ENCODE measurements at places on chromosomes 1 and 21.

GRCh38 chr1:162629077-162629627 lies 3.1 kb upstream of the DDR2 start:
- no peak for DNase-seq

- DNase-seq: no peak
Measured at GRCh38 chr1:113763661-113764060, 4.4 kb upstream of the PHTF1 start.

- no peak for DNase-seq
Measured at GRCh38 chr1:232999956-233000625, 49.7 kb downstream of the NTPCR start.

DNA sequence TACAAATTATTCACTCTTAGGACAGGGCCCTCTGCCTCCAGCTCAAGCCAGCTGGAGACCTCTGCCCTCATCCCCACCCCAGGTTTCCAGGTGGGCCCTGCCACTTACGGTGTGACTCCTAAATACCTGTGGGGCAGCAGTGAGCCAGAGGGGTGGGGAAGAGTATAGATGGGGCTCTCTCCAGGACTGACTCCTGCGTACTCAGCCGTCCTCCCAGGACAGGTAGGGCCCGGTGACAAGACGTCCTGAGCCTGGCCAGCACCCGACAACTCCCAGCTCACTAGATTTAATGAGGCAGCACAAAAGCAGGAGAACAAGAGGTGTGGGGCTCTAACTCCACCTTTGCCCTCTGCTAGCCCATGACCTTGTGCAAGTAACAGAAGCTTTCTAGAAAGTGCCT lies 16.8 kb downstream of the GNG12 start:
- no peak for DNase-seq

DNA sequence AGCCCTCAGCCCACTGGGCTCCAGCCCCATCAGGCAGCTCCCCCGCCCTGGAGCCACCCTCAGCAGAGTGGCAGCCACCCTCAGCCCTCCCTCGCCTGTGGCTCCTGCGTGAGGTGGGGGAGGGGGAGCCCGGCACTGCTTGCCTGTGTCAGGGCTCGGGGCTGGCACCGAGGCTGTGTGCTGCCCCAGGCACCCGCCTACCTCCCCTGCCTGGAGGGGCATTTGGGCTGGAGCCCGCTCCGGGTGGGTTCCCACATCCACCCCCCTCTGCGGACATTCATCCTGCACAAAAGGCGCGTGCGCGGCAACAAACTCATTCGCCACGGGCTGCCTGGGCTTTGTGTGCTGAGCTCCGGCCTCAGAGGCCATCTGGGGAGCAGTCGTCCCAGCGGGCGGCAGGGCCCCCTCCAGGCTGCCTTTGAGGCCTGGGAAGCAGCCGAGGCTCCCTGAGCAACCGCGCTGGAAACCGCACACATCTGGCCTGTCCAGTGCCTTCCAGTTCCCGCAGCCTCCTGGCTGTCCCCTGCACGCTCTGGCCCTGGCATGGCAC lies 12.6 kb upstream of the TNFRSF14 start:
- no peak for DNase-seq

DNA sequence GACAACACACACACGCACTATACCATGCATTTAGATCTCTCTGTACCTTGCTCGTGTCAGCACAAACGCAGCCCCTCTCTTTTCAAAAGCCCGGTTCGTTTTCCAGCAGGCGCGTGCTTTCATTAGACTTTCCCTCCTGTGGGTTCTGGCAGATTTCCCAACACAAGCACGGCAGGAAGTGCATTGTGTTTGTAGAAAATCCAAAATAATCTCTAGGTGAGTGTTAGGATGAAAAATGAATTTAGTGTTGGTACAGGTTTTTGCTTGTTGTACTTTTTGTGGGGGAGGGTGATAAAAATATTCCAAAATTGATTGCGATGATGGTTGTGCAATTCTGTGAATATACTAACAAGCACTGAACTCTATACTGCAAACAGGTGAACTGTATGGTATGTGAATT lies 54.1 kb upstream of the POFUT2 start:
- no peak for DNase-seq

GRCh38 chr1:81144240-81144825 lies 656.4 kb upstream of the ADGRL2 start:
- no peak for DNase-seq

DNA sequence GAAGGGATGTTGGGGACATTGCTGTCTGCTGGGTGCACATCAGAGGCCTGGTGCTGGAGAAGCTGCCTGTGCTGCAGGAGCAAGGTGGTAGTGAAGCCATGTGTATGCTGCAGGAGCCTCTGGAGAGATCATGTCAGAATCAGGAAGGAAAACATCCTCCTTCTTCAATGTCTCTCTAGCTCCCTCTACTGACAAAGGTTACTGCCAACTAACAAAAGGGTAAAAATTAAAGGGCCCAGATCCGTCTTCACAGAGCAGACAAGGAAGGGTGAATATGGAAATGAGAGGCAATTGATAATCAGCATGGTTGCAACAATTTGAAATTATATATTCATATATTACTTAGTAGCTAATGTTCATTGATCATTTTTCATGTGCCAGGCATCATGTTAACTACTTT lies 32.2 kb downstream of the FAM177B start:
- no peak for DNase-seq

DNA sequence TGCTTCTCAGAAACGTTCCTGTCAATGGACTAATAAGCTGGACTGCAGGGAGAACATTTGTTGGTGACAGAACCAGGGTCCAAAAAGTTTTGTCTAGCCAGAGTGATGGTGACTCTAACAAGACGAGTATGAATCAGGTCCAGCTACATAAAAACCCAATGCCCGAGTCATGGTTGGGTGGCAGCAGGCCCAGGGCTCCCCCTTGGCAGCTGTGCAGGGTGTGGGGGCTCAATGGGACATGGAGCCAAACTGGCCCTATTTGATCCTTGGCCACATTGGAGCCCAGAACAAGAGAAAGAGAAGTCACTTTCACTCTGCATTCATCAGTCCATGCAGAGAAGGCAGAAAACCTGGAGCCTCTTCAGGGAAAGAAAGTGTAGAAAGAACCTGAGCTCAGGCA lies 37.9 kb upstream of the TENT5C start:
- no peak for DNase-seq

DNA sequence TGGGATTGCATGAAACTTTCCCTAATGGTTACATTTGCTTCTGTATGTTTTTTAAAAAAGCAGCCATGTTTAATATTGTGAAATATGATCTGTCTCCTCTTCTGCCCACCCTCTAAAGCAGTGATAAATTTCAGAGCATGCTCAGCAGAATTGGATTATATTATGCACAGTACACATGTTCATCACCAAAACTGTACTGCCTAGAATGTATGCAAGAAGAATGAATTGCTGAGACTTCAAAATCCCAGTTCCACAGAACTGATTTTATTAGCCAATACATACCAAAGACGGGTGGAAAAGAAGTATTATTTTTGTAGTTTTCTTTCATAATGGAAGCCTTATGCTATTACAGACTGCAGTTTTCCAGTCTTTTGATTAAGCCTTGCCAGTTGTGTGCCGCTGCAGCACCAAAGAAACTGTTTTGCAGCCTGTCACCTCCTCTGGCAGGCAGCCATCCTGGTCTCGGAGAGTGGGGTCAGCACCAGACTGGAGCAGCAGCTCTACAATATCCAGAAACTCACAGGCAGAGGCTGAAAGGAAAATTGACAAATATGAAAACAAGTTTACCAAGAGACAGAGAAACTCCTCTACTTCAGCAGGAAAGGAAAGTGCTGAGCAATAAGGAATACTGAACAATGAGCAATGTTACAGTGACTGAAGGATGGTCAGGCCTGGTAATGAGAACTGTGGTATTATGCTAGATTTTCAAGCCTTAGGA lies 58.1 kb downstream of the LHX4 start:
- no peak for DNase-seq

DNA sequence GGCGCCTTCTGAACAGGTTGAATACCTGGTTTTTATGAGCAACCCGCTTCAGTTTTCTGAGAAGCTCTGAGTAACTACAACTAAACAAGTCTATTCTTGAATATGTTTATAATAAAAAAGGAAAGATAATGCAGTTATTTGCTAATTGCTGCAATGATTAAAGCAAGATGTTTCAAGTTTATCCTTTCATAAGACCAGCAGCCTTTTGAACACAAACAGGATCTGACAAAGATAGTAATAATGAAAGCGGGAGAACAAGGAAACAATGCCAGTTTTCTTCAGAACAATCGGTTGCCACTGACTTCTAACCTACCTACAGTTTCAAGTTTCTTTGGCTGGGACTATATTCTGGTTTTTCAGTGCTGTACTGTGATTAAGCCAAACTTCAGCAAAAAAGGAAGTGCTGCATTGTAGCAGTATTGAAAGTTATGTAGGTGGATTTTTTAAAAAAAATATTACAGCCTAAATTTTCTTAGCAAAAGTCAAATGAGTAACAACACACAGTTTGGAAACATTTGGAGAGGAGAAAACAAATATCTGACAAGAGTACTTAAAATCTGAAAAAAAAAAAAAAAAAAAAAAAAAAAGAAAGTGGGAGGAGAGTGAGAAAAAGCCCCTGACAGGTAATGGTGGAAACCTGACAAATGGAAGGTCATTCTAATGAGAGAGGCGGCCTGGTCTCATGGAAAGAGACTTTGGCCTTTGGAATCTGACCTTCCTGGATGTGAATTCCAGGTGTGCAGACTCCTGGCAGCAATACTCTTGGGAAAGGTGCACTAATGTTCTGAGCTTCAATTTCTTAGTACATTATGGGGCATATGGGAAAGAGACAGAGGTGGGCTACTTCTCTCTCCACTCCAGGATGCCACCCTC lies 11.4 kb downstream of the KCNJ15 start:
- no peak for DNase-seq

DNA sequence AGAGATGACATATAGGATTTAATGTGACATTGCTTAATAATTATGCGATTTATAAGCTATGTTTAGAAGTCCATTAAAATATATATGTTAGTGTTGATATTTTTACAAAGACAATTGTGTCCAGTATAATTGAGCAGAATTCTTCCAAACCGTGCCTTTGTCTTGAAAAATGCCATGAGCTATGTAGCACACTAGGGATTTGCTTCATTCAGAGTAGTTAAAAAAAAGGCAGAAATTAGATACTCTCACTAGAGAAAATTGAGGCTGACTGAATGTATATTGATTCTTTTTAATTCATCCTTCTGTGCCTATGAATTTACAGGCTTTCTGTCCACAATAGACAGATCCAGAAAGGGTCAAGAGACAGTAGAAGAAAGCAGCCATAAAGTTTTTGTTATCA lies 429.0 kb downstream of the NEGR1 start:
- no peak for DNase-seq

- no peak for DNase-seq
Measured at GRCh38 chr1:215181518-215181917, 99.0 kb downstream of the KCNK2 start.

- no peak for DNase-seq
Measured at GRCh38 chr1:153973071-153973470, 4.4 kb downstream of the JTB start.

DNA sequence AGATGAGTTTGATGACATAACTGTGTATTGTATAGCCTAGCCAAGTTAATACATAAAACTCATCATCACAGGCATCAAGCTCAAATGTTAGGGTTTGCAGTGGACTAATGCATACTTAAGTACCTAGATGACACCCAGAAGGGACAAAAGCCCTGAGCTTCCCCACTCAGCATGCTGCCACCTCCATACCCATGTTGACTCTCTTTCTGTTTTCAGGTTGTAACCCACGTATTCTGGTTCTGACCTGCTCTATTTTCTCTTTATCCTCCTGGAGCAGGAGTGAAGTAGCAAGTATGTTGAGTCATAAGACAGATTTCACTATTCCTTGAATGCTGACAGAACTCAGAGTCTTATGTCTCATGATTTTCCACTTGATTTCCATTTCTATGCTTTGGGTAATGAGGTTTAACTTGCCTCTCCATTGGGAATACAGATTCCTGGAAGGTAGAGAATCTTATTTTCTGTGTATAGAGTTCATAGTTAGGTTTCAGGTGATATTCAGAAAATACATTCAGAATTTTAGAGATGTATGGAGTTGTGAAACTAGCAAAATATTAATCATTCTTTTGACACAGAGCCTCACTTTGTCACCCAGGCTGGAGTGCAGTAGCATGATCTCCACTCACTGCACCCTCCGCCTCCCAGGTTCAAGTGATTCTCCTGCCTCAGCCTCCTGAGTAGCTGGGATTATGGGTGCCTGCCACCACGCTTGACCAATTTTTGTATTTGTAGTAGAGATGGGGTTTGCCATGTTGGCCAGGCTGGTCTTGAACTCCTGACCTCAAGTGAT lies 122.5 kb upstream of the KCNJ15 start:
- no peak for DNase-seq

DNA sequence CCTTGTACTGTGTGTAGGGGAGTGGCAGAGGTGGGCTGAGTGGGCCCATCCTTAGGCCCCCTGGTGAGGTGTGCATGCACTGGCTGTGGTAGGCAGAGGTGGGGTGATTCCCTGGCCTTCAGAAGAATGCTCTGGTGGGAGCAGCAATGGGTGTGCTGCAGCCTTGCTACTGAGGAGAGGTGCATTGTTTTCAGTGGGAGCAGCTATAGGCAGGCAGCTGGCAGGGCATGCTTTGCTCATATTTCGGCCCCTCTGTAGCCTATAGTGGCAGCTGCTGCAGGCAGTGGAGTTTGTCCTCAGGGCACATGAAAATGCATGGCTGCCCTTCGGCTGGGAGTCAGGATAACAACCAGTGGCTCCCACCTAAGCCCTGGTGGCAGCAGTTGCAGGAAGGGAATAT lies 10.1 kb upstream of the KCTD3 start:
- no peak for DNase-seq

DNA sequence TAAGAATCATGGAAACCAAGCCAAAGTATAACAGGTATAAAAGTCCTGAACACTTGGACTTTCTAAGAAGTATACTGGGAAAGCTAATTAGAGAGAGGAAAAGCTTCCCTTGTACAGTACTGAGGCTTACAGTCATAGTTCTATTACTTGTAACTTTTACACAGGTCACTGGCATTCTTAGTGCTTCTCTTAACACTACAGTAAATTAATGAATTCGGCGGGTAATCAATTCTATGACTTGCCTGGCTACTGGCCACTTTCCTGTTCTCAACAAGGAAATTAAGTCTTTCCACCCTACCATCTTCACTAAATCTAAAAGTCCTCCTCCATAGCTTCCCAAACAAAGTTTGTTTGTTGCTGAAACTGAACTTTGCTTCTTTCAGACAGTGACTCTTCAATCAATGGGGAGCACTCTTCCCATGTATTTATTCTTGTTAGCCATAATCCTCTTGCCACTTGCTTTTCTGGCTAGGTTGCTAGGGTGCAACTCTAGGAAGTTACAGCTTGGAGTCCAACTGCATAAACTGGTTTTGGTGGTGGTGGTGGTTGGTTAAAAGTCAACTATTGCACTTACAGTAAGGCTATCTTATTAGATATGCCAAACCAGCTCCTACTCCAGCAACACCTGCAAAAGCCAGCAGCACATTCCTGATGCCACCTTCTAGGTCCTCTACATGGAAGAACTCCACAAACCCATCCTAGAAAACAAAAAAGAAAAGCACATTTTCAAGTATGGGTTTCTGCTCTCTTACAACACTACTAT lies 2.4 kb downstream of the MCL1 start:
- DNase-seq: no peak

All from stimulated activated CD8-positive, alpha-beta memory T cell treated with anti-CD3 and anti-CD28 coated beads, Interleukin-15, amount 100 ng/mL, for 48 hours (primary cell).